ENCODE measurements at places on chromosomes 12 and 14.

GRCh38 chr12:3054374-3054773, 22.8 kb upstream of the TSPAN9 start:
- DNase-seq = no peak

DNA sequence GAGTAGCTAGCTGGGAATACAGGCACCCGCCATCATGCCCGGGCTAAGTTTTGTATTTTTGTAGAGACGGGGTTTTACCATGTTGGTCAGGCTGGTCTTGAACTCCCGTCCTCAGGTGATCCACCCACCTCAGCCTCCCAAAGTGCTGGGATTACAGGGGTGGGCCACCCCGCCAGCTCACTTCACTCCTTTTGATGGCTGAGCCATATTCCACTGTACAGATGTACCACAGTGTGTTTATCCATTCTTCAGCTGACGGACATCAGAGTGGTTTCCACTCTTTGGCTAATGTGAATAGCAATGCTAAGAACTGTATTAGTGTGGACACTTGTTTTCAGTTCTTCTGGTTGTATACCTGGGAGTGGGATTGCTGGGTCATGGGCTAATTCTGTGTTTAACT, 29.5 kb downstream of the SNRNP35 start:
- DNase-seq = no peak

GRCh38 chr12:58528271-58528670, 392.0 kb downstream of the LRIG3 start:
- no peak for DNase-seq

- DNase-seq = no peak
Measured at GRCh38 chr12:33184161-33184560, 255.5 kb downstream of the SYT10 start.

GRCh38 chr14:63468294-63468693, 74.9 kb downstream of the PPP2R5E start:
- no peak for DNase-seq

- no peak for DNase-seq
Measured at GRCh38 chr14:20494935-20495766, 10.2 kb upstream of the RNASE10 start.

GRCh38 chr12:92921877-92922276, 7.2 kb downstream of the EEA1 start:
- DNase-seq = no peak

DNA sequence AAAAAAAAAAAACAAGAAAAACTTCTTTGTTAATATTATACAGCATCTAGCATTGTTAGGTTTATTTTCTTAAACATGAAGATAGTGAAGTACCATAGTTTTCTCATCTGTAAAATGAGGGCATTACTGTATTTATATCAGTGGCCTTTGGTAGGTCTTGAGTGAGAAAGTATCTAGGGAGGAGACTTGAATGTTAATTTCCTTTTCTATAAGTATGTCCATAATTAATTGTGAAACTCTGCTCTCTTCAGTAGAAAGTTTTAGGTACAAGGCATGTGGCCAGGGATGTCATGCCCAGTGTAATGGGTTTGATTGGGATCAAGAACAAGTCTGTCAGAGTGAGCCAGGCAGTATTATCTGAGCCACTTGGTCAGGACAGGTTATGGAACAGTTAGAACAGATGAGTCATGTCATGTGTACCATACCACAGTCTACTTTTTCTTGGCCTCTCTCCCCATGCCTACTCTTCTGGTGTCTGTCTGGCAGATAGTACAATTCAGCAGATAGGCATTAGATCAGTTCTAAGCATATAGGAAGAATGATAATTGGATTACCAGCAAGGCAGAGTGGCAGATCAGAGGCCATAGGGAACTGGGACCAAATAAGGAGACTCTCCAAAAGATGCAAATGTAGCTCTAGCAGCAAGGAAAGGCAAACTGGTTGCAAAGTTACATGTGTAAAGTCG, 30.4 kb downstream of the FBXO34 start:
- DNase-seq = no peak

DNA sequence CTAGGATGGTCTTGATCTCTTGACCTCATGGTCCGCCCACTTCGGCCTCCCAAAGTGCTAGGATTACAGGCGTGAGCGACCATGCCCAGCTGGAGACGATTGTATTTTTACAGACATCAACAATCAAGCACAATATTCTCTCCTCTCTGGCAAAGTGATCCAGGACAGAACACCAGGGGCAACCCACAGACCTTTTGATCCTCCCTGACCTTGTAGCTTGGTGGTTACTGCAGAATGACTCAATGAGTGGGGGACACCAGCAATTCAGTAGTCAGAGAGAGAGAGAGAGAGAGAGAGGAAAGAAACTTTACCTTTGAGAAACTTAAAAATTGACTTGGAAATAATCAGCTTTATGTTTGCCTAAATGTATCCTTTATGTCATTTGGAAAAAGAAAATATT, 51.2 kb downstream of the DRAM1 start:
- DNase-seq = no peak

GRCh38 chr14:93040982-93041381, 74.7 kb downstream of the ITPK1 start:
- DNase-seq = no peak

DNA sequence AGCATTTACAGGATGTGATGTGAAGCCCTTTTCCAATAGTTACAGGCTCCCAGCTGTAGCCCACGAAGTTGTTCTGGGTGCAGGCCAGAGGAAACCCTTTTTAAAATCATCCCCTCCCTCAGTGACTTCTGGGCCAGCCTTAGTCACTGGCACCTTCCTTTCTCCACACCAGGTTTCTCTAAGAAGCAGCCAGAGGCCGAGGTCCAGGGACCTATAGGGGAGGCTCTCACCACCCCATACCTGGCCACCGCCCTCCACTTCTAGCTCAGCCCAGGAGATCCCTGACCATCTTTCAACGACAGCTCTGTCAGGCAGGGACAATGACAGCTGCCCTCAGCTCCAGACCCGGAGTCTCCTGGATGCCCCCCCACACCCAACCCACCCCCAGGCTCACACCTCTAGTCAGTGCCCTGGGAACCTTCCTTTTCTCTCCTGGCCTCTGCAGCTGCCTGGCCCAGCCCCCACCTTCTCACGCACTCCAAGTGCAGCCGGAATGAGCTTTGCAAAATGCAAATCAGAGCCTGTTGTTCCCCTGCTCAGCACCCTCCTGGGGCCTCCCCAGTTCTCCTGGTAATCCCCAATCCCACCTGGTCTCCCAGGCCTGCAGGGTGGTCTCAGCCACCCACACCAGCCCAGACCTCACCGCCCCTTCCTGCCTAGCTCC, 46.7 kb downstream of the TESC start:
- no peak for DNase-seq

- DNase-seq = no peak
Measured at GRCh38 chr12:48961801-48962200, 4.5 kb upstream of the ARF3 start.

GRCh38 chr12:59164226-59164625, 243.9 kb upstream of the LRIG3 start:
- DNase-seq = no peak

DNA sequence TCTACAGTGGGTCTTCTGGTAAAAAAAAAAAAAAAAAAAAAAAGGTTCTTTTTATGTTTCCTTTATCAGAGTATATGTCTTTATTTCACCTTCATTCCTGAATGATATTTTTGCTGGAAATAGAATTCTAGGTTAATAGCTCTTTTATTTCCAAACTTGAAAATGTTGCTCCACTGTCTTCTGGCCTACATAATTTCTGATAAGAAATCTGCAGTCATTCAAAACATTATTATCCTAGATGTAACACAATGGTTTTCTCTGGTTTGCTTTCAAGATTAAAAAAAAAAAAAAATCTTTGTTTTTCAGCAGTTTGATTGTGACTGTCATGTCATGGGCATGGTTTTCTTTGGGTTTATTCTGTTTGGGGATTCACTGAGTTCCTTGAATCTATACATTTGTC, 19.5 kb downstream of the DCP1B start:
- DNase-seq = no peak

- DNase-seq = no peak
Measured at GRCh38 chr14:76927971-76928700, 100.4 kb downstream of the IRF2BPL start.

DNA sequence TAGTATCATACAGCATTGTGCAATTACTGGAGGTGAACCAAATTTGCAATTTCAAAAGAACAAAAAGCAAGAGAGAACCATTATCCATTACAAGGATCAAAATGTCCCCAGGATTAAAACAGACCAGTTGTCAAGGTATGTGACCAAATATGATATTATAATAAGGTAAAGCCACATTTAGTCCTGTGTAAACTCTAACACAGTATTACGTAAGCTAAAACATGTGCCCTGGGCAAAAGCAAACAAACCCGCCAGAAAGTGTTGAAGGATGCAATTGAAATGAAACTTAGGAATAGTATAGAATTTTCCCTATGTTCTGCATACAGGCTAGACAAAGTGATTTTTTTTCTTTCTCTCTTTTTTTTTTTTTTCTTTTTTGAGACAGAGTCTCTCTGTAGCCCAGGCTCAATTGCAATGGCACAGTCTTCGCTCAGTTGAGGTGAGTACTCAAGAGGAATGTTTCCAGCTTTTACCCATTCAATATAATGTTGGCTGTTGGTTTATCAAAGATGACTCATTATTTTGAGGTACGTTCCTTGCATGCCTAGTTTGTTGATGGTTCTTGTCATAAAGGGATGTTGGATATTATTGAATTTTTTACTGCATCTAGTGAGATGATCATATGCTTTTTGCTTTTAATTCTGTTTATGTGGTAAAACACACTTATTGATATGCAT, 137.1 kb upstream of the FOXG1 start:
- no peak for DNase-seq

GRCh38 chr12:127126260-127126628, 1140.7 kb upstream of the TMEM132C start:
- no peak for DNase-seq

DNA sequence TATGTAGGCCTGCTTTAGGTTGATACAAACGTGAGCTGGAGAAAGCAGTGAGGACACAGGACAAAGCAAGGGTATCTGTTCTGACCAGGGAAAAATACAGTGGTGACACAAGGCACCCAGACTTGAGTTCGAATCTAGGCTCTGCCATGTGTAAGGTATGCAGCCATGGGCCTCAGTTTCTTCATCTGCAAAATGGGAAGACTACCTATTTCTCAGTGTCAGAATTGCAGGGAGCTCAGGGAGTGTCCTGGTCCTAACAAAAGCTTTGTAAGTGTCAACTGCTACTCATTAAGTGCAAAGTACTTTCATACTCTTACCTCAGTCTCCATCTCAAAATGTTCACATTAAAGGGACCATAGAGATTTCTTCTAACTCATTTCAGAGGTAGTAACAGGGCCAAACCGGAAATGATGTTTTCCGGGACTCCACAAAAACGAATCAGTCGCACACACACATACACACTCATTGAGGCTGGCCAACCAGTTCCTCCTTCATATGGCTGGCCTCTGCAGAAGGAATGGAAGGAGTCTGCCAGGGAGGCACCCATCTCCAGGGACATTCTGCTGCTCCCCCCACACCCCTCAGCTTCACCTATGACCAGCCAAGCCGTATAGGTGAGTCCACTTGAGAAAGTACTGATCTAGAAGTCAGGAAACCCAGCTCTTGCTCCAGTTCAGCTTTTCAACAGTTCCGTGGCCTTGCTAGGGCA, 7.8 kb downstream of the CTDSP2 start:
- no peak for DNase-seq

- DNase-seq = no peak
Measured at GRCh38 chr12:5565933-5566599, 134.2 kb downstream of the NTF3 start.

DNA sequence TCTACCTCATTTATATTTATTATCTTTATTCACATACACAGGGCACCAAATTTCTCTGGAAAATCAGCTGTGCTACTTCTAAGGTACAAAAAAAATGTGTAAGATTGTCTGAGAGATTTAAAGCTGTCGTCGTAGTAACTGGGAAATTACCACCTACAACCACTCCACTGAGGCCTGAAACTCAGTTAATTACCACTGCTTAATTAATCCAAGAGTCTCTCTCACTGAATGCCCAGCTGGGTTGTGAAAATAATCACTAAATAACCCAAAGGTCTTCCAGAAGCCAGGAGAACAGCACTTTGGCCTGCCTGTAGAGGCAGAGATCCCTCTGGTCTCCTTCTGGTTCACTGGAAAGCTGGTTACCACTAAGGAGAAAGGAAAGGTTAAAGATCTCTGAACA, 207.2 kb upstream of the TMPO start:
- no peak for DNase-seq

DNA sequence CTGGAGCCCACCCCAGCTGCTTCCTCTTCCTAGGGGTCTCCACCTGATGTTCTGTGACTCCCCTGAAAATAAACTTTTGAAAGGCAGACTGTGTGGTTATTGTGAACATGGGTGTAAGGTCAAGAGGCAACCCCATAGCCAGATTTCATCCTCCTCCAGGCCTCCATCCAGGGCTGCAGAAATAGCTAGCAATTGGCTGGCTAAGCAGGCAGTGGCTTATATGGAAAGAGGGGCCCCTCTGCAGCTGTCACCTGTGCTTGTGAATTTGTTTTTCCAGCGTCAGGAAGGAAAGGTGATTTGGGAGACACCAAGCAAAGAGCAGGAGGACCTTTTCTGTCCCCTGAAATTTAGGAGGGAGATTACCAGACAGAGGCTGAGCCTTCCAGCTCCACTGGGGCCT, 55.8 kb downstream of the ZFP36L1 start:
- no peak for DNase-seq

- DNase-seq = no peak
Measured at GRCh38 chr12:62350554-62350953, 90.3 kb downstream of the USP15 start.

DNA sequence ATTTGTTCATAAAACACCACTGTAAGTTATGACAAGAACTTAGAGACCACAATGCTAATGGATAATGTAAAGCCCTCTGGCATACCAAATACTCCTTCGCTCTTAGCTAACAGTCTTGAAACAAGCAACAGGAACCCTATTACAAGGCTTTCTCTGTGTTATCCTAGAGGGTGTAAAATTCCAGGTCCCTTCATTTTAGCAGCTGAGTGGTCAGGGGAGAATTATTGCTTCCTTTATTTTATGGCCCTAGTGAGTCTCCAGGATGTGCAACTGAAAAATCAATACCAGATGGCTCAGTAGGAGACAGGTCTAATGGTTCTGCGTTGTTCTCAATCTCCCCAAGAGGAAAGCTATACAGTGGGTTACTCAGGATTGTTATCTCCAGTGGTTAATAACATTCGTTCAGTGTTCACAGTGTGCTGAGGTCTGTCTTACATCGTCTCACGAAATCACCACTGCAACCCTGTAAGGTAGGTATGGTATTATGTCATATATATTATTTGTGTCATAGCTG, 172.7 kb upstream of the CNOT2 start:
- DNase-seq = no peak

All from T-helper 9 cell (primary cell).